A673 (cell line): ENCODE measurements at places on chromosomes 3 and 15. TPM values are rescaled to one million over a fixed set of nuclear protein-coding genes. Genes with fewer than 3 reads are reported as not detected.

Gene FBXO40
- total RNA-seq, result not detected in 2 replicates

Gene NCEH1
- total RNA-seq, result 3.3 and 3.5 TPM in 2 replicates

Gene GRM2
- total RNA-seq, result 2.9 and 5.6 TPM in 2 replicates

Gene SEMA4B
- total RNA-seq, result 13.2 and 13.3 TPM in 2 replicates

Gene ZMYND10
- total RNA-seq, result 0.67 and 1.0 TPM in 2 replicates

Gene IQCH
- 1.7 and 2.5 TPM in 2 replicates for total RNA-seq

Gene PPP1R14D
- total RNA-seq, result not detected in 2 replicates

Gene MAP1A
- total RNA-seq, result 65.8 and 83.8 TPM in 2 replicates

Gene TRIM71
- total RNA-seq, result 0.30 and 0.39 TPM in 2 replicates

Gene RASGRP1
- not detected in 2 replicates for total RNA-seq

Gene BLM
- total RNA-seq, result 40.0 and 43.6 TPM in 2 replicates

Gene LARP6
- total RNA-seq, result 53.6 and 57.8 TPM in 2 replicates

Gene INAFM2
- 14.5 and 15.6 TPM in 2 replicates for total RNA-seq

Gene SPRED1
- 14.2 and 17.3 TPM in 2 replicates for total RNA-seq

Gene WDR93
- total RNA-seq, result not detected in 2 replicates

Gene STARD9
- 12.0 and 16.4 TPM in 2 replicates for total RNA-seq

DNA sequence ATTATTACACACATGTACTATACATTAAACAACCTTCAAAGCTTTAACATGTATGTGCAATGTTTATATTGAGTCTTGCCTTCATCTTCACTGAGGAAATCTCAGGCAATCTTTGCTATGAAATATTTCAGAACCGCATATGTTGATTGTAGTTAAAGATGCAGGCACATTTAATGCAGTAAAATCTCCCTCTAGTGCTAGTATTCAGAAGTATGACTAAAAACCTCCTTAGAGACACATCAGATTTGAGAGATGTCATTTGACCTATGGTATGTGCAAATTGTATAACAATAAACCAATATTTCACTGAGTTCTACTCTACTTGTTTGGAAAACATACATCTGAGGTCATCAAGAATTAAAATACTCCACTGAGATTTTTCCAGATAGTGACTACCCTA, 123.8 kb upstream of the C15orf61 start:
- H3K4me3 ChIP-seq, result no peak overlapping the region
- no peak for DNase-seq
- no peaks in the 10 kb centered on the region for H3K4me1 ChIP-seq

DNA sequence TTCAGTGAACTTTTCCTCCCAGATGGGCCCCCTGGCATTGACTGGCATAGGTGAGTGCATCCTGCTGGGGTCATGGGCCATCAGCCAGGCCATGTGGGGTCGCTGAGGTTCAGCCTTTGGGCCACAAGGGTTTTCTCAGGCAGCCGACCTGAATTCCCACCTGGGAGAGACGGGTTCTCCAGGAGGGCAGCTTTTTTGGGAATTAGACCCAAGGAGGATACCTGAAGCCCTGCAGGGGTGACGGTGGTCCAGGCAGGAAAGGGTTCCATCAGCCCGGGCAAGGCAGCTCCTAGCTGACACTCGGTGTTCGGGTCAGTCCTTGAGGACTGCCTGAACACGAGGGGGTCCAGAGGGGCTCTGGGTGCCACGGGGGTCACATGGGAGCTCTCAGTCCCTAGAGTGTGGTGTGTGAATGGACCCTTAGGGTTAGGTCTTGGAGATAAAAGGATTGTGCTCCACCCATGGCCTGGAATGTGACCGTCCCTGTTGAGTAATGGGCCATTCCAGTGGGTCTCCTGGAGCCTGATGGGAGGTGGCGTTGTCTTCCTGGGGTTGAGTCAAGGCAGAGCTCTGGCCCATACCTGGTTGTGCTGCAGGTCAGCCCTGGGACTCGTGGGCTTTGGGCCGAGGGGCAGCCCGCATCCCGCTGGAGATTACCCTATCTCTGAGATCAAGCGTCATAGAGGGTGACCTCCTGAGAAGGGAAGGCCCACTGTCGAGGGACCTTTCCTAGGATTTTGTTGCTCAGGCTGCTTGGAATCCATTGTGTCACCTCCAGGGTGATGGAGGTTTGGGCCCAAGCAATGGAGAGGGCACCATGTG, 192.8 kb downstream of the UBE3A start:
- no peaks in the 10 kb centered on the region for H3K27me3 ChIP-seq
- H3K27ac ChIP-seq, result no peak overlapping the region
- no peak for DNase-seq
- H3K36me3 ChIP-seq, result no peaks in the 10 kb centered on the region
- no peak overlapping the region for H3K4me3 ChIP-seq

GRCh38 chr3:10708216-10708893, 107.7 kb upstream of the SLC6A11 start:
- DNase-seq, result no peak
- H3K36me3 ChIP-seq, result no peaks in the 10 kb centered on the region
- H3K4me3 ChIP-seq, result no peak overlapping the region
- no peak overlapping the region for H3K27ac ChIP-seq
- H3K27me3 ChIP-seq, result peaks cover 70% of the 10 kb centered on the region

GRCh38 chr3:4351164-4351855, 48.1 kb downstream of the SETMAR start:
- H3K4me3 ChIP-seq, result no peak overlapping the region
- no peaks in the 10 kb centered on the region for H3K27me3 ChIP-seq
- H3K4me1 ChIP-seq, result no peaks in the 10 kb centered on the region
- H3K27ac ChIP-seq, result no peak overlapping the region

DNA sequence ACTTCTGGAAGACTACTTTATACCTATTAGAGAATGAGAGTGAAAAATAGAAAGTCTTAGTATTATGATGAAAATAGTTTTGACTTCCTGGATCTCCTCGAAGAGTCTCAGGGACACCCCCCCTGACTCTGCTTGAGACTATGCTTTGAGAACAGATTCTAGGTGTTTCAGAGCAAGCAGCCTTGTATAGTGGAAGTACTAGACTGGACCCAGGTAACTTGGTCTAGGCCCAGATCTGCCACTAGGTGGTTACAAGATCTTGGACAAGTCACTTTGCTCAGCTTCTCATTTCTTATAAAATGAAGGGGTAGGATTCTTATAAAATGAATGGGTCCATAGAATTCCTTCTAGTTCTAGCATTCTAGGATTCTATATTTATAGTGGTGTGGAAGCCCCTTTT, 9.1 kb downstream of the ABHD5 start:
- H3K4me3 ChIP-seq, result no peak overlapping the region
- no peak overlapping the region for H3K27ac ChIP-seq
- H3K4me1 ChIP-seq, result no peaks in the 10 kb centered on the region
- no peaks in the 10 kb centered on the region for H3K27me3 ChIP-seq
- H3K36me3 ChIP-seq, result no peaks in the 10 kb centered on the region

- H3K27me3 ChIP-seq, result no peaks in the 10 kb centered on the region
- DNase-seq, result no peak
- H3K4me1 ChIP-seq, result no peaks in the 10 kb centered on the region
- no peak overlapping the region for H3K4me3 ChIP-seq
Measured at GRCh38 chr3:72444656-72445223, 403.5 kb downstream of the SHQ1 start.

GRCh38 chr3:192408007-192408646, 319.2 kb downstream of the FGF12 start:
- H3K4me3 ChIP-seq, result peak overlapping the region; percentile 70
- H3K4me1 ChIP-seq, result no peaks in the 10 kb centered on the region
- peaks cover 44% of the 10 kb centered on the region for H3K27me3 ChIP-seq

DNA sequence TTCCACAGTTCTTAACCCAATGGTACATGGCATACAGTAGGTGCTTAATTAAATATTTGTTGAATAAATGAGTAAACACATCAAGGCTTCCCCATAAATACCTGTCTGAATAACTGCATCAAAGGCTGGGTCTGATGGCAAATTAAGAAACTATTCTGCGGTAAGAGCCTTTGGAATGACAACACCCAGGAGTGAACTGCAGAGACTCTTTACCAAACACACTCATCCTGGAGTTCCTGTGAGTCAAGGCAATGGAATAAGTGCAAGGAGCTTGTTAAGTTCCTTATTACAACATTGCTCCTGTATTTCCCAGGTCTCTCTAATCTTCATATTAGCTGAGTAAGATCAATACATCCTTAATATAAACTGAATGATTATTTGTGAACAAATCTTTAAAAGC, 119.9 kb upstream of the STT3B start:
- no peak for DNase-seq
- no peak overlapping the region for H3K27ac ChIP-seq
- no peaks in the 10 kb centered on the region for H3K27me3 ChIP-seq
- H3K4me3 ChIP-seq, result no peak overlapping the region

GRCh38 chr3:78868570-78868969, 899.2 kb downstream of the ROBO1 start:
- H3K27ac ChIP-seq, result peak overlapping the region; percentile 90
- H3K27me3 ChIP-seq, result no peaks in the 10 kb centered on the region
- no peak overlapping the region for H3K4me3 ChIP-seq
- peak; percentile 75 for DNase-seq

DNA sequence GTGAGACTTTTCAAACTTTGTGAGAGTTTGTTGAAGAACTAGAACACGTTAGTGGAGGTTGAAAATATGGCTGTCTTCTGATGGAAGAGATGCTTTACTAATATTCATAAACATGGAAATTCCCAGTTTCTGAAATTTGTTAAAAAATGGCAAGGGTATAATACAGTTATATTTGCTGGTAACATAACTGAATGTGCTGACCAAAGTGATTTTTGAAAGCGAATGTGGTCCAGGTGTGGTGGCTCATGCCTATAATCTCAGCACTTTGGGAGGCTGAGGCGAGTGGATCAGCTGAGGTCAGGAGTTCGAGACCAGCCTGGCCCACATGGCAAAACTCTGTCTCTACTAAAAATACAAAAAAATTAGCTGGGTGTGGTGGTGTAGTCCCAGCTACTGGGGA, 18.1 kb downstream of the FXR1 start:
- no peaks in the 10 kb centered on the region for H3K27me3 ChIP-seq
- H3K4me3 ChIP-seq, result no peak overlapping the region
- peaks cover 20% of the 10 kb centered on the region for H3K36me3 ChIP-seq
- no peak overlapping the region for H3K27ac ChIP-seq
- no peaks in the 10 kb centered on the region for H3K4me1 ChIP-seq
- DNase-seq, result no peak

- H3K36me3 ChIP-seq, result no peaks in the 10 kb centered on the region
- no peaks in the 10 kb centered on the region for H3K27me3 ChIP-seq
- no peaks in the 10 kb centered on the region for H3K4me1 ChIP-seq
- H3K27ac ChIP-seq, result no peak overlapping the region
- DNase-seq, result no peak
- no peak overlapping the region for H3K4me3 ChIP-seq
Measured at GRCh38 chr15:67753891-67754290, 71.4 kb upstream of the SKOR1 start.

DNA sequence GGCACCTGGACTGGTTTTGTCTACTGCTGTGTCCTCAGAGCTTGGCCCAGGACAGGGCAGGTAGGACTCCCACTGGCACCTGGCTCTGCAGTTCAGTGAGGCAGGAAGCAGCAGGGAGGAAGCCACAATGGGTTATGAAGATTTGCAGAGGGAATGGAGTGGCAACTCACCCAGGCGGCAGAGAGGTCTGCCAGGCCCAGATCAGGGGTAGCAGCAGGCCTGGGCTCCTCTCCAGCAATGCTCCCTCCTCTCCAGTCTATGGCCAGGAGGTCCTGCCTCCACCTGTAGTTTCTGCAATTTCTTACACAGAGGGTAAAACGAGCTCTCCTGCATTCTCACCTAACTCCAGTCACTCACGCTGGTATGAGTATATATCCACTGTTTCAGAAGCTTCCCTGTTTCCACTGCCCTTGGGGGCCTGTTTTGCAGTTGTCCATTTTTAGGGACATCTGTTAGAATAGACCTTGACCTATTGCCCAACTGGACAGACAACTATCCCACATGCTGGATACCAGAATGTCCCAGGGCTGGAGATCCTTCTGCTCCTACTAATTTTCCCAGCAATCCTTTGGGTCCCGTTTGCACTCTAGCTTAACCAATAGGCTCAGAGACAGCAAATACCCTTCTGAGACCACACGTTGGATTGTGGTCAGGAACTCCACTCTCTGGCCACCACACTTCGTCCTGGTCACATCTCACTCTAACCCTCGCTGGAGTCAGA, 35.2 kb downstream of the HMCES start:
- no peaks in the 10 kb centered on the region for H3K36me3 ChIP-seq
- no peak for DNase-seq
- H3K27ac ChIP-seq, result peak overlapping the region; percentile 40
- peaks cover 11% of the 10 kb centered on the region for H3K4me1 ChIP-seq
- H3K27me3 ChIP-seq, result no peaks in the 10 kb centered on the region

- H3K36me3 ChIP-seq, result no peaks in the 10 kb centered on the region
- no peak overlapping the region for H3K4me3 ChIP-seq
- peak; percentile 13 for DNase-seq
Measured at GRCh38 chr3:33030802-33031201, 66.1 kb downstream of the GLB1 start.

- peaks cover 17% of the 10 kb centered on the region for H3K4me1 ChIP-seq
- DNase-seq, result no peak
- H3K27me3 ChIP-seq, result no peaks in the 10 kb centered on the region
- H3K4me3 ChIP-seq, result no peak overlapping the region
Measured at GRCh38 chr15:31352339-31352751, 25.7 kb downstream of the KLF13 start.

GRCh38 chr3:195248281-195248680, 22.7 kb downstream of the XXYLT1 start:
- H3K27me3 ChIP-seq, result no peaks in the 10 kb centered on the region
- H3K36me3 ChIP-seq, result peaks cover 3% of the 10 kb centered on the region
- peaks cover 15% of the 10 kb centered on the region for H3K4me1 ChIP-seq
- H3K4me3 ChIP-seq, result no peak overlapping the region

DNA sequence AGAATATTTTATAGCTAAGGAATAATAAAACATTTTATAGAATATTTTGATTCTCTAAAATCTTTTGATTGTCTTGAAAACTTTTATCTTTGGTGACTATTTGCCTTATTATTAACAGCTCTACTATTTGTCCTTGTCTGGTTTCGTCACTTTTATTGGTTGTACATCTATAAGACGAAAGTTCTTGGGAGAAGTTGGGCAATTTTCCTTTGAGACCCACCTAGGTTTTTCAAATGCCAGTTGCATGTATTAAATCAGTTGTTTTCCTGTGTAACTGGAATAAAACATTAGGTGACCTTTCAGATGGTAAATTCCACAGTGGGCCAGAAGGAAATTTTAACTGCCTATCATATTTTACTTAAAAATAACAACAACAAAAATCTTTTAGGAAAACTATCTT, 1245.7 kb downstream of the SI start:
- no peak for DNase-seq
- H3K36me3 ChIP-seq, result no peaks in the 10 kb centered on the region
- H3K27ac ChIP-seq, result no peak overlapping the region
- H3K27me3 ChIP-seq, result no peaks in the 10 kb centered on the region
- H3K4me3 ChIP-seq, result no peak overlapping the region

GRCh38 chr15:69643971-69644370, 191.4 kb downstream of the RPLP1 start:
- no peak overlapping the region for H3K4me3 ChIP-seq
- no peaks in the 10 kb centered on the region for H3K4me1 ChIP-seq
- H3K27ac ChIP-seq, result no peak overlapping the region
- peaks cover 70% of the 10 kb centered on the region for H3K27me3 ChIP-seq
- no peaks in the 10 kb centered on the region for H3K36me3 ChIP-seq
